ENCODE measurements at places on chromosomes 7 and 10. TPM values are rescaled to one million over a fixed set of nuclear protein-coding genes. Genes with fewer than 3 reads are reported as not detected.
A peak's percentile ranks its signal among the peaks of the same experiment; 100 is the strongest.

The CCDC71L gene
- 38.9 TPM for total RNA-seq

The GPRIN2 gene
- 3.0 TPM for total RNA-seq

The SFRP4 gene
- total RNA-seq: 2.2 TPM

The CYP2C19 gene
- not detected for total RNA-seq

The RBP3 gene
- not detected for total RNA-seq

DNA sequence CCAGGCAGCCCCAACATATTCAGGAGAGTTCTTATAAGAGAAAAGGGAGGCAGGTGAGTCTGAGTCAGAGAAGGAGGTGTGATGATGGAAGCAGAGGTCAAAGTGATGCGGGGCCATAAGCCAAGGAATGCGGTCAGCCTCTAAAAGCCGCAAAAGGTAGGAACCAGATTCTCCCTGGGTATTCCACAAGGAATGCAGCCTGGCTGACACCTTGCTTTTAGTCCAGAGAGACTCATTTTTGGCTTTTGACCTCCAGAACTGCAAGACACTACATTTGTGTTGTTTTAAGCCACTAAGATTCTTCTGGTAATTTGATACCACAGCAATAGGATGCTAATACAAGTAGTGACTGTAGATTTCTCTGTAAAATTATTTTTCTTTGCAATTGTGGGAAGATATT lies 151.5 kb upstream of the EEPD1 start:
- no peak for DNase-seq

DNA sequence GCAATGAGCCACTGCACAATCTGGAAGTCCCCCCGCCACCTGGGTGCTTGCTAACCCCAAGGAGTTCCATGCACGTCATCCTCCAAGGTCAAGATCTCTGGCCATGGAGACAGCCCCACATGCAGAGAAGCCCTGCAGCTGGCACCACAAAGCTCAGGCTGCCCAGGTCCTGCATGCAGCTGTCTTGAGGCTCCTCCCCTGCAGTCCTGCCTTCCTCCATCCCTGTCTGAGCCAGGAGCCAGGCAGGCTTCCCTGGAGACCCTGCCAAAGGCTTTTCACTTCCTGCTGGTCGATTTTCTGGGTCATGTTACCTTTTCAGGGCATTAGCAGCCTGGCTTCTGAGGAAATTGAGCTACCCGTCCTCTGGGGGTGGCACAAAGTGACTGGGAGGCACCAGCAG lies 12.5 kb upstream of the TMEM72 start:
- peak; percentile 79 for DNase-seq

GRCh38 chr7:112282476-112283188 lies 76.1 kb downstream of the ZNF277 start:
- DNase-seq: no peak

- DNase-seq: no peak
These were observed 158.8 kb downstream of the SKAP2 start for GRCh38 chr7:26705567-26705966.

GRCh38 chr7:19916046-19916445 lies 142.6 kb upstream of the TMEM196 start:
- no peak for DNase-seq

GRCh38 chr7:90178166-90178565 lies 23.9 kb downstream of the STEAP1 start:
- no peak for DNase-seq

- DNase-seq: no peak
These were observed 80.0 kb downstream of the ATXN7L1 start for GRCh38 chr7:105796365-105796764.

- peak; percentile 53 for DNase-seq
These were observed 766 bp downstream of the BAMBI start for GRCh38 chr10:28677888-28678686.

DNA sequence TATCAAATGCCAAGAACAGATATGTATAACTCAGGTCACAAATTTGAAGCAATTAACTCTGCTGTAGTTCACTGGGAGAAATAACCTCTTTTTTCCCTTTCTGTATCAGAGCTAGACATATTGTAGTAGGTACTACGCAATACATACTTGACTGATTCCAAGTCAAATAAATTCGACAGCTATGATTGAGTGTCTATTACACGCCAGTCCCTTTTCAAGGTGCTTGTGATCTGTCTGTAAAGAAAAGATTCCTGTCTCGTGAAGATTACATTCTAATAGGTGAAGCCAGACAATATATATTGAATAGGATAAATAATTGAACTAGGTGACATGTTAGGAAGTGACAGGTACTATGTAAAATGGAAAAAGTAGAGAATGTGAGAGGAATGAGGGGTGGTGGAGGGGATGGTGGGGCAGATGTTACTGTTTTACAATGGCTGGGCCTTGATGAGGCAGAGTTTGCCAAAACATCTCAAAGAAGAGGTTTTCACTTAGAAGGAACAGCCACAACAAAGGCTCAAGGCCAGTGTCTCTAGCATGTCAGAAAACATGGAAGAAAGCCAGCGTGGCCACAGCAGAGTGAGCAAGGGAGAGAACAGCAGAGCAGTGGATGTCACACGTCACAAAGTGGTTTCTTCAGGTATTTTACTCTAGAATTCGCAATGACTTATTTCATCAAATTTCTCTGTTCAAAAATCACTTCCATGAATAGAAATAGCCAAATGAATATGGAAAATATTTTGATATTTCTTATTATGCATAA lies 282.6 kb upstream of the CACNA2D1 start:
- DNase-seq: no peak

- no peak for DNase-seq
These were observed 7.1 kb upstream of the MALSU1 start for GRCh38 chr7:23291957-23292560.

GRCh38 chr7:50558294-50559053 lies 6.7 kb downstream of the DDC start:
- no peak for DNase-seq

DNA sequence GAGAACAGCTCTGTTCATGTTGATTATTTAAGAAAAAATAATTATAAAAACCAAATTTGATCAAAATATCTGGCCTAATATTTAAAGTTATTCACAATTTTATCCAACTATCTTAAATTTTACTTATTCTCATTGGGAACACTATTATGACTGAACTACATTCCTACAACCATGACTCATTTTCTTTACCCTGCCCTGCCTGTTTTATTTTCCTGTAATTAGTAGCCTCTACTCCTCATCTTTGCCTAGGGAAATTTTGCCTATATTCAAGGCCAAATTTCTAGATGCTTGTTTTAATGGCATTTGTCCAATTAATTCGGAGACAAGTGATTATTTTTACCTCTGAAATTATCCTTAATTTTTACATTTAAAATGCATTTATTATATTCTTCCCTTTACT lies 289.7 kb upstream of the TMEM229A start:
- no peak for DNase-seq

DNA sequence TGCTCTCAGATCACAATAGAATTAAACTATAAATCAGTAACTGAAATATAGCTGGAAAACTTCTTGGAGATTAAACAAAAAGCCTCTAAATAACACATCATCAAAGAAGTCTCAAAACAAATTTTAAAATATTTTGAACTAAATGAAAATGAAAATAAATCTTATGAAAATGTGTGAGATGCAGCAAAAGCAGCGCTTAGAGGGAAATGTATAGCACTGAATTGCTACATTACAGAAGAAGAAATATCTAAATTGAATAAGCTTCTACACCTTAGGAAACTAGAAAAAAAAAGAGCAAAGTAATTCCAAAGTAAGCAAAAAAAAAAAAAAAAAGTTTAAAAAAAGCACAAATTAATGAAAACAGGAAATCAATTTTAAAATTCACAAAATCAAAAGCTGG lies 35.2 kb downstream of the LMBR1 start:
- DNase-seq: no peak

GRCh38 chr10:96414303-96414702 lies 55.5 kb upstream of the OPALIN start:
- no peak for DNase-seq

GRCh38 chr10:6503171-6503570 lies 76.9 kb downstream of the PRKCQ start:
- no peak for DNase-seq

- DNase-seq: no peak
These were observed 13.6 kb downstream of the ANXA11 start for GRCh38 chr10:80191589-80192270.
